ENCODE measurements at places on chromosomes 11 and 22.

- DNase-seq: no peak
These were observed 504.6 kb downstream of the BRD1 start for GRCh38 chr22:49322861-49323622.

DNA sequence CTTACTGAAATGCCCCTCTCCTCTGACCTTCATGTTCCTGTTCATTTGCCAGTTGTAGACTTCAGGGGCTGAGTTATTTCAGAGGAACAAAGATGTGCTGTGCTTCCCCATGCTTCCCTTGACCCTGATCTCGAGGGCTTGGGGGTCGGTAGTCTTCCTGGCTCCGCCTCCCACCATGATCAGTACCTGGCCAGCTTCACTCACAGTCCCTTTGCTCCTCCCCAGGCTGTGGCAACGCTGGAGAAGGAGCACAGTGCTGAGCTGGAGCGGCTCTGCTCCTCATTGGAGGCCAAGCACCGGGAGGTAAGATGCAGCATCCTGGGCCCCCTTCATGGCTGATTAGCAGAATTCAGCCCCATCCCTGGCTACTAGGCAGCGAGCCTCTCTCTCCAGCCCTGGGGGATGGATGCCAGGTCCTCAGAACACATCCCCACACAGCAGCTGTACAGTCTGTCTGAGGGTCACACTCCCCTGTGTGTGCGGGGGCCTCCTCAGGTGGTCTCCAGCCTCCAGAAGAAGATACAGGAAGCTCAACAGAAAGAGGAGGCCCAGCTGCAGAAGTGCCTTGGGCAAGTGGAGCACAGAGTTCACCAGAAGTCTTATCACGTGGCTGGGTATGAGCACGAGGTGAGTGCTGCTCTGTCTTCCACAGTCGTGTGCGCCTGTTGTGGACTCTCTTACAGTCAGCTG, 64.5 kb downstream of the CEP164 start:
- no peak for DNase-seq

DNA sequence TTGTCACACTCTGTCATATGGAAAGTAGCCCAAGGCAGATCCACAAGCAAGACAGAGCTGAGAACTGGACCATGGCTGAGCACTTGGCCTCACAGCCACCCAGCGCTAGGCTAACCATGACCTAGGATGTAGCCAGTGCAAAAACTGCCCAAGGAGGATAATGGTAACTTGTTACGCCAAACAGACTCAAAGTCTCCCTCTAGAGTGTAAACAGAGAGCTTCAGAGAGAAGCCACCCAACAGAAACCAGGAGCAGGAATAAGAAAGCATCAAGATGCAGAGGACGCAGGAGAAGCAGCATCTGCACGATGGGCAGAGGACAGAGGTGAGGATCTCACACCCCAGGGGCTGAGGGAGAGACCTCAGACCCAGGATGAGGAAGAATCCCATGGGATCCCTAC, 97.9 kb downstream of the RCN1 start:
- no peak for DNase-seq

DNA sequence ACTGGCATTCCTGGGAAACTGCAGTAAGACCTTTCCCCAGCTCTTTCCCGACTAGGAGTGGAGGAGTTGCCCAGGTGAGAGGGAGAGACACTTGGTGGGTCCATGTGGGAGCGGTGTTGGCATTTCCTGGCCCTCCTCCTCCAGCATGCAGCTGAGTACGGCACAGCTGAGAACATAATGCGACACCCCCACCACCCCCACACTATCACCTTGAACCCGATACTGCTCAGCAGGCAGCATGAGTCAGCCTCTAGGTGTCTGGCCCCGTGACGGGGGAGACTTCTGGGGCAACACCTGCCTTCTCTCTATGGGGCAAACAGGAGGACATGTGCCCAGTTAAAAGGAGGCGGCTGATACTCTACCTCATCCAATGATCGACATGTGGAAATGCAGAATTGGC, 64.4 kb downstream of the PKNOX2 start:
- DNase-seq: no peak

- no peak for DNase-seq
These were observed 7.9 kb downstream of the SIDT2 start for GRCh38 chr11:117186431-117186761.

- DNase-seq: no peak
These were observed 23.8 kb downstream of the SDHAF2 start for GRCh38 chr11:61453695-61454094.

DNA sequence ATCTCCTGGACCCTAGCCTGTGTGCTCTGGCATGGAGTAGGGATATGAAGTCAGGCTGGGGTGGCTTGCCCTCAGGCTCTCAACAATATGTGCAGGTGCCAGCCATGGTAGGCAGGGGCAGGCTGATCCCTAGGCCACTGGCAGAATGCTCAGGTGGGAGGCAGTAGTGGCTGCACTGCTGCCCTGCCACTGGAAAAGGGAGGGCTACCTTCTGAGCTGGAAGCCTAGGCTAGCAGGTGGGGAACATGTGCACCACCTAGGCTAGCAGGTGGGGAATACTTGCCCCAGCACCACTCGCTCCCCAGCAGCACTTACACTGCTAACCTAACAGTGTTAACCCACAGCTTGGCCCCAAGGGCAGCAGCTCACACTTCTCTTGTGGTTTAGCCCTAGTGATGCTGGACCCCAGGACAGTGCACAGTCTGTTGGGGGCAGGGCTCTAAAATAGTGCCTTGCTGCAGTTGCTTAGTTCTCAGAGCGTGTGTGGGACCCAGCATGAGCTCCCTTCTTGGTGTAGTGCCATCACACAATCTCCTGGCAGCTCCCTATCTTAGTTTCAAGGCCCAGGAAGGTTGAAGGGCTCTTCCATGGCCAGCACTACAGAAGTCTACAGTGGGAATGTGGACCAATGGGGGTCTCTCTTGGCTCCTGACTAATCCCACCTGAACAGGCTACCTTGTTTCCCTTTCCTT, 130.8 kb downstream of the FCHSD2 start:
- no peak for DNase-seq

DNA sequence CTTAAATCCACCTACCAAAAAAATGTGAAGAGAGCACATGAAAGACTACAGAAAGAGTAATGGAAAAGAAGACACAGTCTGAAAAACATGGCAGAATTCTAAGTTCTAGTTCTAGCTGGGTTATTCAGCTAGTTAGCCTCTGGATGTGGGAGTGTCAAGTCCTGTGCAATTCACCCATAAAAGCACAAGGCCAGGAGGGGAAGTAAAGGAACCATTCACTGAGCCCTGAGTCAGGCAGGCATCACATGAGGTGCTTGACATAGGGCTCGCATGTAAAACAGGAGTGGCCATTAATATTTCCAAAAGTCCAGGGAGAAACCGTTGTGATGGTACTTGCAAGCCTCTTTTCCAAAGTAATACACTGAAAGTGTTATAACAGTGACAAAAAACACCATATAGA, 103.7 kb downstream of the GAB2 start:
- DNase-seq: no peak

DNA sequence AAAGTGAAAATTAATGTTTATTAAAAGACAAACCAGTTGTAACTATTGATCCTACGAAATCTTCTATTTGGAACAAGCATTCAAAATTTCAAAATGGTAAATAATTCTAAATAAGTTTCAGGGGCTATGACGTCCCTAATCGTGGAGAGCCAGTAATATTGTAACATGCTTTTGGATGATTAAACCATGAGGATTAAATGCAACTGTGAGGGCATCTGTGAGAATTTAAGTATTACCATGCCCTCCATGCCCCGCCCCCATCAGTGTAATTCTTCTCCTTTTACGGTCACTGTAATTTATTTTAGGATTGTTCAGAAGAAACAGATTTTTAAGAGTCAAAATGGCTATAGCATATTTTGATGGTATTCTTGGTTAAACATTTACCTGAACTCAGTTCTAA, 133.2 kb downstream of the APOL5 start:
- DNase-seq: no peak

- DNase-seq: no peak
These were observed 29.8 kb upstream of the CCDC188 start for GRCh38 chr22:20180640-20181039.

DNA sequence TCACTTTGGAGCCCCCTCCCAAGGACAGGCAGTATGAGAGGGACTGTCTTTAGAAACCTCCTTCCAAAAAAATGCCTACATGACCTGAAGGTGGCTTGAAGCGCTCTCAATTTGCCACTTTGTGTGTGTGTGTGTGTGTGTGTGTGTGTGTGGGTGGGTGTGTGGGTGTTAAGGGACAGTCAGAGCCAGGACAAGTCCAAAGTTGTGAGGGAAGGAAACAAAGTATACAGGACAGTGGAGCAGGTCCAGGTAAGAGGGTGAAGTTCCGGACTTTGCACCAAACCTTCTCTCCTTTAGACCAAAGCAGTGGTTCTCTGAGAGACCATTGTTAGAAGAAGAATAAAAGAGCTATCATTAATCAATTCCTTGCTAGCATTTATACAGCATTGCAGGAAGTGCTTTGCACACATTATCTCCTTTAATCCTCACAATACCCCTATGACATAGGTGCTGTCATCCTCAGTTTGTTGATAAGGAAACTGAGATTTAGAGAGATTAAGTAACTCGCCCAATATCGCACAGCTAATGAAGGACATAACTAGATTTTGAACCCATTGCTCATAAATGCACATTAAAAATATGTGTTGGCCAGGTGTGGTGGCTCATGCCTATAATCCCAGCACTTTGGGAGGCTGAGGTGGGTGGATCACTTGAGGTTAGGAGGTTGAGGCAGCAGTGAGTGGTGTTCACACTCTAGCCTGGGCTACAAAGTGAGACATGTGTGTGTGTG, 12.4 kb upstream of the SLC5A1 start:
- DNase-seq: no peak

- no peak for DNase-seq
These were observed 228.6 kb downstream of the BRD1 start for GRCh38 chr22:49599039-49599438.

DNA sequence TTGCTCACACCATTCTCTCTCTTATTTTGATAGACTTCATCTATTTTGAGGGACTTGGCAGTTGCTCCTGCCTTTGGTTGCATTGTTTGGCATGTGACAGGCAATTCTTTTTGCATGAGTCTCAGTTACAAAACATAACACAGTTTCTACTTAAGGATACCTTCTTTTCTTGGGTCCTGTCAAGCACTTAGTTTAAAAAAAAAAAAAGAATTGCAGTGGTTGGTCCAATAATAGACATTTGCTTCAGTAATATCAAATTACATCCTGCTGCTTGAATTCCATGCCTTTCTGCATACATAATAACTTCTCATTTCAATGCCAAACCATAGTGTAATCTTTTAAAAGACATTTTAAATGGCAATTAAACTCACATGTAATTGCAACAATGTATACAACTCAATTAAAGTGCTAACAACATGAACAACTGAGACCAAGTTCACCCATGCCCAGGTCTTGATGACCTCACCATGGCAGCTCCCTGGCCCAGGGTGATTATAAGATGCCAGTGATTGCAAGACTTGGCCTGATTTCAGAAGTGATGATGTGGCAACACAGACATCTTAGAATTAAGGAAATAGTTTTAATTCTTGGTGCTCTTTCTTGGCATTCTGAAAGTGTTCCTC, 32.2 kb upstream of the PLET1 start:
- no peak for DNase-seq

DNA sequence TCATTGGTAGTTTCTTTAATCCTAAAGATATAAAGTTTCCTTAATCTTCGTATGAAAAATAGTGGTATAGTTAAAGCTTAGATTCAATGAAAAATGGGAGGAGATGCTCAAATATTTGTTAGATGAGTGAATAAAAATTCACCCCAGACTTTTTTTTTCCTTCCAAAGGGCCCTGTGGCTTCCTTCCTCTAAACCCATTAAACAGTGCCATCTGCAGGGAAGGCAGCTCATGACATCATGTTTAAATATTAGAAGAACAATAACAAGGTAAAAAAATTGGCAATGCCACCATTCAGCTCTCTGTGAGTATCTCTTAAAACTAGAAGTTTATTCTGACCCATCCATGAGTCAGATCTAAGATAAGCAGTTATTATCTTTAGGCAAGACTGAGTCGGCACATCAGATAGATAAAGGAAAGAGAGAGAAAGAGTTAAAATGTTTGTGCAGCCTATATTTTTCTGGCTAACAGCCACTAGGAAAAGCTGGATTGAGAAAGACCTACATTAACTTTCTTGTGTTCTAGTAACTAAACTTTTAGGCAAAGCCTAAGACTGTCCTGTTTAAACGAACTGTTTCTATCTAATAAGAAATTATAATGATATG, 19.1 kb upstream of the OOSP1 start:
- DNase-seq: no peak

- no peak for DNase-seq
These were observed 5.7 kb downstream of the AP2A2 start for GRCh38 chr11:931385-931784.

DNA sequence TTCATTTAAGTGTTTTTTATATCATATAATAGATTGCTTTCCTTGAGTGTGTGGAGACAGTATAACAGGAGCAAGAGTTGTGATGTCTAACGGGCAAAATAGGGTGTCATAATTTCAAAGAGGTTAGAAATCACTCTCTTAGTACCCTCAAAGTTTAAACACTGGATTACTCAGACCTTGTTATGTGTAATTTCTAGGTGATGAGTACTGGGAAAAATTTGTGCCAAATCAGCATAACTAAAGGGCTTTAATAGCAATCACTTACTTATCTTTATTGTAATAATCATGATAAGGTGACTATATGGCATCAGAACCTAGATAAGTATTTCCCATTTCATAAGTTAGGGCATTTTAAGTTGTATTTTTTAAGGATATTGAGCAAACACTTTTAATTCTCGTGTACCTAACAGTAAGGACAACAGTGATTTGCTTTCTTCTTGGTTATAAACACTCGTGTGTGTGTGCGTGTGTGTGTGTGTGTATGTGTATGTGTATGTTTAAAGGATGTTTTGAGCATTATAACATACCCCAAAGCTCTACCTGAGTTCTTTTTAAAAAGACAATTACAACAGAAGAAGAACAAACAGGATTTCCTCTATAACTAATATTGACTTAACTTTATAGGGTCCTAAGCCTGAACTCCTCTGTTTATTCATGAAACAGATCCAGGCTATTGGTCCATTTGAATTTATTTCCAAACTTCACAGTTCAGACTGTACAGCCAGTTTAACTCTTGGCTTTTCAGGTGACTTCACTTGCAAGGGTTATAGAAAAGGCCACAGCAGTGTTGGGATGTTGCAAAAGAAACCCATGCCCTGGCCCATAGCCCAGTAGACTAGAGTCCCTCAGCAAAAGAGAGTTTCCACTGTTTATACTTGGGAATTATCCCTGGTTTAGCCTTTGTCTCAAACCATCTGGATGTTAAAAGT, 23.7 kb upstream of the PDE3B start:
- no peak for DNase-seq
